B cell (primary cell): ENCODE measurements at places on chromosomes 16 and 17. TPM values are rescaled to one million over a fixed set of nuclear protein-coding genes. Genes with fewer than 3 reads are reported as not detected.

HBA1 gene
- polyA plus RNA-seq, result 38.5 and 905 TPM in 2 replicates

CTRL gene
- 17.8 and 19.0 TPM in 2 replicates for polyA plus RNA-seq

DNA sequence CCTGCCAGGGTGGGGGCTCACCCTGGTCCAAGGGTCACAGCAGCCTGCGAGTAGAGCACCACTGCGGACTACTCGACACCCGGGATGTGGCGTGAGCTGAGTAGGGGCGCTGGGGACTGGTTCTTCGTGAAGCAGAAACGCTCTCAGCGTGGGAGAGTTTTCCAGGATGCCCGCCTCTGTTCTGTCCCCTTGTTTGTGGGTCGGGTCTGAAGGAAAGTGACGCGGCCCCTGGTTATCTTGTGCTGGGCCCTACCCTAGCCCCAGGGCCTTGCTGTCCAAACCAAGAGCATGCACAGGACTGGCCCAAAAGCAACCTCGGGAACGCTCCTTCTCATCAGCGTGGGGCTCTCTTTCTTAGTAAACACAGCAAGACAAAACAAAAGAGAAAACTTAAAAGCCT lies 303.3 kb downstream of the IRF8 start:
- no peak for DNase-seq

DNA sequence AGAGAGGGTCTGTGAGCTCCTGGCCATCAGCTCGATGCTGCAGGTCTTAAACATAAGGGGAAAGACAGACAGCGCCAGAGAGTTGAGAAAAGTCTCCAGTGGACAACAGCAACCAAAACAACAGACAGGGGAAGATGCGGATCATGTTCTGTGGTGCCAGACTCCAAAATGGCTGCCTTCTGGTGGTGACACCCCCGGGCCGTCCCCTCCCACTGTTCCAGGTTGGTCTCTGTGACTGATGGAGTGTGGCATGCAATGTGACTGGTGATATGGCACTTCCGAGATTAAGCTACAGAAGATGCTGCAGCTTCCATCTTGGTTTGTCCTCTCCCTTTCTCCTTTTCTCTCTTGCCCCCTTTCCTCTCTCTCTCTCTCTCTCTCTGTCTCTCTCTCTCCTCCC lies 40.4 kb upstream of the RBFOX3 start:
- no peak for DNase-seq

GRCh38 chr16:69448470-69449193 lies 24.2 kb downstream of the CYB5B start:
- no peak for DNase-seq

DNA sequence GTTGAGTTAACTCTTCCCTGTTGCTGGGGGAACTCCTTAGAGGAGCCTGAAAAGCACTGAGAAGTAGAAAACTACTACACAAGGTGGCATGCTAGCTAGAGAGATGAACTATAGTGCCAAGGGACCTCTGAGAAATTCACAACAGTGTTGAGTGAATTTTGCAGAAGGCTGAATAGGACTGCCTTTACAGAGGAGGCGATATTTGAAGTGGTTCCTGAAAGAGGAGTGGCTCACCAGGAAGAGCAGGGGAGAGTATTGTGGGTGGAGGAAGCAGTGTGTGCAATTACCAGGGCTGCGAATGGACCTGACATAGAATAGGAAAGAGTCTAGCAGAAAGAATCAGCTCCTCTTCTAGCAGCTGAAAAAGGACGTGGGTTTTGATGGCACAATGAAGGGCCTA lies 66.4 kb downstream of the CDK5R1 start:
- DNase-seq, result no peak

KRTAP3-2 gene
- not detected in 2 replicates for polyA plus RNA-seq

DNA sequence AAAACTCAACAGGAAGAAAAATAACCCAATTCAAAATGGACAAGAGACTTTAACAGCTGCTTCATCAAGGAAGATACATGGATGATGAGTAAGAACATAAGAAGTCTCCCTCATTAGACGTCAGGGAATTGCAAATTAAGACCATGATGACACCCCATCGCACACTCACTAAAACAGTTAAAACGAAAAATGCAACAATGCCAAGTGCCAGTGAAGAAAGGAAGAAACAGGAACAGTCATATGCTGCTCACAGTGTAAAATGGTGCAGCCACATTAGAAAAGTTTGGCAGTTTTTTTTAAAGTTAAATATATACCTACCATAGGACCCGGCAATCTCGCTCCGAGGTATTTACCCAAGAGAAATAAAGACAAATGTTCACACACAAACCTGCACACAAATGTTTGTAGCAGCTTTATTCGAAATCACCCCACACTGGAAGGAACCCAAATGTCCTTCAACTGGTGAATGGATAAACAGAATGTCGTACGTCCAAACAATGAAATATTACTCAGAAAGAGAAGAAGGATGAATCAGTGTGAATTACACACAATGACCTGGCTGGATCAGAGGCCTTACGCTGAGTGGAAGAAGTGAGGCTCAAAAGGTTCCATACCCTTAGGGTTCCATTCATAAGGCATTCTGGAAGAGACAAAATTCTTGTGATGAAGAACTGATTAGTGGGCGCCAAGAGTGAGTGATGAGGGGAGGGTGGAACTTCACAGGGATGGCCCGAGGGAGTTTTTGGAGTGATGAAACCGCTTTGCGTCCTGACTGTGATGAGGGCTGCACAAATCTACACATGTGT lies 110.3 kb downstream of the C16orf95 start:
- no peak for DNase-seq

RUNDC3A gene
- 0.07 and 0.19 TPM in 2 replicates for polyA plus RNA-seq

- no peak for DNase-seq
Observed at GRCh38 chr17:41772218-41772585, 14.3 kb downstream of the JUP start.

ALOX12 gene
- 0.07 and 0.14 TPM in 2 replicates for polyA plus RNA-seq

GRCh38 chr17:32222621-32223020 lies 43.0 kb upstream of the RHBDL3 start:
- no peak for DNase-seq
